Fibroblast of lung (primary cell): ENCODE measurements at places on chromosomes 16 and 17.

GRCh38 chr17:42392692-42393415 lies 4.6 kb upstream of the STAT3 start:
- H3K36me3 ChIP-seq, result no peaks in the 10 kb centered on the region
- peaks cover 9% of the 10 kb centered on the region for H3K4me1 ChIP-seq
- H3K4me3 ChIP-seq, result no peak overlapping the region
- H3K27ac ChIP-seq, result no peak overlapping the region
- no peaks in the 10 kb centered on the region for H3K27me3 ChIP-seq

DNA sequence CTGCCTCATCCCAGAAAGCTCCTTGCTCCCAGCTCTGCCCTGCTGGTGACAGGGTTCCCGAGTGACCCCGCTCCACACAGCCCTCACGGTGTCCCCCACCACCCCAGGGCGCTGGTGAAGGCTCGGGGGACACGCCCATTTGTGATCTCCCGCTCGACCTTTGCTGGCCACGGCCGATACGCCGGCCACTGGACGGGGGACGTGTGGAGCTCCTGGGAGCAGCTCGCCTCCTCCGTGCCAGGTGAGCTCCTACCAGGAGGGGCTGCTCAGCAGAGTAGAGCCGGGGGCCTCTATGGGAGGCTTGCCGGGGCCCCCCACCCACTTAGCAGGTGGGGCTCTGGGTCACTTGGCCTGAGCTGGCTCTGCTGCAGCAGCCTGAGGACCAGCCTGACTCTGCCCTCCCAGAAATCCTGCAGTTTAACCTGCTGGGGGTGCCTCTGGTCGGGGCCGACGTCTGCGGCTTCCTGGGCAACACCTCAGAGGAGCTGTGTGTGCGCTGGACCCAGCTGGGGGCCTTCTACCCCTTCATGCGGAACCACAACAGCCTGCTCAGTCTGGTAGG lies 11.2 kb downstream of the GAA start:
- DNase-seq, result no peak
- no peak overlapping the region for H3K27ac ChIP-seq
- no peaks in the 10 kb centered on the region for H3K27me3 ChIP-seq
- H3K4me1 ChIP-seq, result no peaks in the 10 kb centered on the region

GRCh38 chr17:81615401-81615930 lies 21.4 kb downstream of the NPLOC4 start:
- no peak overlapping the region for H3K4me3 ChIP-seq
- peaks cover 5% of the 10 kb centered on the region for H3K4me1 ChIP-seq
- no peak overlapping the region for H3K27ac ChIP-seq

DNA sequence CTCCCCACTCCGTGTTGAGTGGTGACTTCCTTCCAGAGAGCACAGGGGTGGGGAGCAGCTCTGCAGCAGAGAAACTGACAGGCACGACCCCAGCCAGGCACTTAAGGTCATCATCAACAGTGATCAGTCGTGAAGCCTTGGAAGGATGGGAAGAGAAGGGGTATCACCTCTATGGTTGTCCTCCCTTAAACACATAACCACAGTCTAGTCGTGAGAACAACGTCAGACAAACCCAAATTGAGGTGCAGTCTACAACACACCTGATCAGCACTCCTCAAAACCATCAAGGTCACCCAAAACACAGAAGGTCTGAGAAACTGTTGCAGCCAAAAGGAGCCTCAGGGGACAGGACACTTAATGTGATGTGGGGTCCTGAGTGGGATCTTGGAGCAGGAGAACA lies 68.3 kb downstream of the MPRIP start:
- H3K36me3 ChIP-seq, result no peaks in the 10 kb centered on the region
- H3K27ac ChIP-seq, result no peak overlapping the region
- no peak overlapping the region for H3K4me3 ChIP-seq
- DNase-seq, result no peak
- H3K4me1 ChIP-seq, result peaks cover 29% of the 10 kb centered on the region

DNA sequence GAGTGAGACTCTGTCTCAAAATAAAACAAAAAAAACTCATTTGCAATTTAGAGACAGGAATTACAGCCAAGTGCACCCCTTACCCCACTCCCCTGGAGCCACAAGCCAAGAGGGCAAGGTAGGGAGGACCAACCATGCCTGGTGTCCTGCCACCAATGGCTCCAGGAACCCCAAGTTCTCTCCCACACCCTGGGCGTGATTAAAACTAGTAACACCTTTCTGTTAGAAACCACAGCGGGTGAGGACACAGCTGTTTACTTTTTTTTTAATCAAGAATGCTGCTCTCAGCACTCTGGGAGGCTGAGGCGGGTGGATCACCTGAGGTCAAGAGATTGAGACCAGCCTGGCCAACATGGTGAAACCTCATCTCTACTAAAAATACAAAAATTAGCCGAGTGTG lies 38.1 kb downstream of the ANKRD11 start:
- H3K27ac ChIP-seq, result no peak overlapping the region
- DNase-seq, result no peak
- no peaks in the 10 kb centered on the region for H3K27me3 ChIP-seq
- H3K4me3 ChIP-seq, result no peak overlapping the region
